Non-pigmented ciliary epithelial cell (primary cell): ENCODE measurements at places on chromosomes 3 and 15.

- no peak for DNase-seq
Measured at GRCh38 chr3:20105513-20106280, 65.5 kb downstream of the KAT2B start.

GRCh38 chr3:1953536-1953935 lies 145.1 kb upstream of the CNTN4 start:
- no peak for DNase-seq

DNA sequence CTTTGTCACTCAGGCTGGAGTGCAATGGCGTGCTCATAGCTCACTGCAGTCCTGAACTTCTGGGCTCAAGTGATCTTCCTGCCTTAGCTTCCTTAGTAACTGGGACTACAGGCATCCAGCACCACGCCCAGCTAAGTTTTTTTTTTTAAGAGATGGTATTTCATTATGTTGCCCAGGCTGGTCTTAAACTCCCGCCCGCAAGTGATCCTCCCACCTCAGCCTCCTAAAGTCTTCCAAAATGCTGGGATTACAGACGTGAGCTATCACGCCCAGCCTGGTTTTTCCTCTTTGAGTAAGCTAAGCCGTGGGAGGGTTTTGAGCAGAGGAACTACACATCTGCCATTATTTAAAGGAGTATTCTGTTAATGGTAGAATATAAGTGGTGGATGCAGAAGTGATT lies 7.4 kb upstream of the LRRFIP2 start:
- no peak for DNase-seq

GRCh38 chr3:27458929-27459328 lies 25.3 kb downstream of the SLC4A7 start:
- no peak for DNase-seq

GRCh38 chr3:12990781-12991480 lies 82.3 kb downstream of the IQSEC1 start:
- peak; percentile 63 for DNase-seq

DNA sequence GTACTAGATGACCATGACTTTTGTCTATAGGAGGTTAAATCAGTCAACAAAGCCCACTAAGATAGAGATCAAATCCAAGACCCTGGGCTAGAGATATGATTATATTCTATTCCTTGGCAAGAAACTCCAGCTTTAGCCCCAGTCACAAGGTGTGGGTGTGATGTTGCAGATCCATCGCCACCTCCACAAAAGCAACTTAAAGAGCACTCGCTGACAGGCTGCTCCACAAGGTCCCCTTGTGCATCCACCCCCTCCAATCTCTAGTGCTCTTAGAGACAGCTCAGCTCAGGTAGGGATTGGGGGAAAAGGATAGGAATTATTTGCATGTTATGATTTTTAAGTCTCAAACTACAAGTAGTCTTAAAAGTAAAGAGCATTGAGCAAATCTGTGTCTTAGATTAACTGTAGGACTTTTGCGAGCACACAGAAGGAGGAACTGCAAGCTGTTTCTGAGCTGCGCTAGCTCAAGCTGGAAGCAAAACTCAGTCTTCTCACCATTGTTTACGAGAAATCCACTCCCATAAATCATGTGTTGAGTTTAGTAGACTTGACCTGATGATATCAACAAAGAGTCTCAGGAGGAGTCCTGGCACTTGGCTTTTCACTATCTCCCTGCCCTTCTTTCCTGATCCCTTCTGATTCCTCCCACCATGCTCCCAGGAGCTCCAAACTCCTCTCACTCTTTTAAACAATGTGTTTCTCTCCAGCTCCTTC lies 177.6 kb downstream of the STAC start:
- no peak for DNase-seq

DNA sequence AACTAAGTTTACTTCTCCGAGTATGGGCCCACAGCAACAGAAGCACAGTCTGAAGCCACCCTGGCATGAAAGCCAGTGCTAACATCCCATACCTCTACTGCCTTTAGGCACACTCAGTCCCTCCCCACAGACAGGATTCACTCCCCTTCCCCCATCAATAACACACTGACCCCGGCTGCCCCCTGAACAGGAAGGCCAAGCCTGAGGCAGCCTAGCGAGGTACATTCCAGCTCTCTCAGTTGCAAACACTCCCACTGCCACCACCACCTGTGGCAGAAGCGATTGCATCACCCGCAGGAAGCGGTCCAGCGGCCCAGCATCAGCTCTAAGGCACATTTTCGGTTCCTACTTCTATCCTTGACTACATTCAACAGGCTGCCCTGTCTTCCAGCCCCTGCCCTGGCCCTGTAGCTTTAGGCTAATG lies 7.0 kb upstream of the BMF start:
- no peak for DNase-seq

- peak; percentile 13 for DNase-seq
Measured at GRCh38 chr3:155185631-155186071, 105.5 kb downstream of the MME start.

GRCh38 chr3:151316267-151316991 lies at the start of gene GPR87:
GPR87 (minus strand) TSS chr3:151316820; CDS start chr3:151300100, 16,720 bp downstream.
- DNase-seq = no peak

- DNase-seq = no peak
Measured at GRCh38 chr3:141147657-141148056, 84.0 kb upstream of the PXYLP1 start.

DNA sequence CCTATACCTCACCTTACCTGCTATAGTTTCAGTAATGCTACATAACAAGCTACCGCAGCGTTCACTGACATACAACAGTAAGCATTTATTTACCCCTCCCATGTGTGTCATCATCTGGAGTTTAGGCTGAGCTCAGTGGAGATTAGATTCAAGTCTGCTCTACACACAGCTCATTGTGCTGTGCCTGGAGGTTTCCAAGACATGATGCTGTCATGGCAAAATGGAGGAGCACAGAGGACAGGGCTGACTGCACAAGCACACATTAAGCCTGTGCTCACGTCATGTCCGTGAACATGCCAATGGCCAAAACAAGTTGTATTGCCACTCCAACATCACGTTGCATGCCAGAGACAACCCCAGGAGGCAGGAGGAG lies 333.8 kb upstream of the TRIM42 start:
- DNase-seq = no peak

DNA sequence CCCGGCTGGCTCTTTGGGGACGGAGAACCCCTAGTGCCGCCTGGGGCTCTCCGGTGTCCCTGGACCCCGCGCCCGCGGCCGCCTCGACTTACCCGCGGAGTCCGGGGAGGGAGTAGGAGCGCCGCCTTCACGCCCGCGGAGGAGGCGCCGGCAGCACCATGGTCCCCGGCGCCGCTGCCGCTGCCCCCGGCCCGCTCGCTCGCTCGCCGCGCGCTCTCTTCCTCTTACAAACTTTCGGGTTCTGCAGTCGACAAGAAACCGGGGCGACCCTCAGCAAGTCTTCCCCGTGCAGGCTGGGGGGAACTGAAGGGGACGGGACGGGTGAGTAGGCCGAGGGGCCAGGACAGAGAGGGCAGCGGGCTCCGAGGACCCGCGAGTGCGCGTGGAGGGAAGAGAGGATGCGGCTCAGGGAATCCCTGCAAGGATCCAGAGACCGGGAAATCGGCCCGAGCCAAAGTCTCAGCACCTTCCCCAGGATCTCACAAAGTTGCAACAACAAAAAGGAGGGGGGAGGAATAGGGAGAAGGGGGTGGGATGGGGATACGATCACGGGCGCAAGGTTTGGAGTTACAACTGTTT lies 2.0 kb downstream of the FOXP1 start:
- no peak for DNase-seq

GRCh38 chr3:27171113-27171512 lies 198.1 kb downstream of the NEK10 start:
- DNase-seq = no peak

DNA sequence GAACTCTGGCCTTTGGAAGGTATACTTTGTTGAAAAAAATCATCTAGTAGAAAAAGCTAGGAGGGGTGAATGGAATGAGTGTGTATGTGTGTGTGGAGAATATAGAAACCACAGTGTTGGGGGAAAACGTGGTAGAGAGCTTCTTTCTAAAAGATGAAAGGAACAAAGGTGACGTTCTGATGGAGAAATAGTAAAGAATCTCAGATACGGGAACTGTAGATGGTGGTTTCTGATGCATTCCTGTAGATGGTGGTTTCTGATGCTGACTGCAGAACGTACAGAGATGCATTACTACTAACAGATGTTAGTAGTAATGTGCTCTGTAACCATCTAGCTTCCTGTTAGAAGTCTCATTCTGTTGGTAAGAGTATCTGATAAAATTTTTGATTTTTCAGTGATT lies 60.2 kb downstream of the VPS8 start:
- no peak for DNase-seq

DNA sequence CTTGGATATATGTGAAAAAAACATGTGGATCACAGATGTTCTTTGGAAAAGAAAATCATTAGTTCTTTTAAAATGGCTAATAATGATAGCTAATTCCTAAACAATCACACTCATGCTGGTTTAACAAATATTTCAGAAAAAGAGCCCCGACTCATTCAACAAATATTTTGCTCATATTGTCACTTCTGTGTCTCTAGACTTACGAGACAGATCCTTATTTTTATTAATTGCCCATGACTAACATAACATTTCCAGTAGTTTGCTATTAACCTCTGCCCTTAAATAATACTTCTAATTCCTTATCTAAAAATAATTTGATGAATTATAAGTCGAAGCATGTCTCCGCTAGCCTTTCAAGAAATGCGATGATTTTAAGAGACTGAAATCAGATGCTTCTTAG lies 70.4 kb downstream of the SATB1 start:
- DNase-seq = no peak

DNA sequence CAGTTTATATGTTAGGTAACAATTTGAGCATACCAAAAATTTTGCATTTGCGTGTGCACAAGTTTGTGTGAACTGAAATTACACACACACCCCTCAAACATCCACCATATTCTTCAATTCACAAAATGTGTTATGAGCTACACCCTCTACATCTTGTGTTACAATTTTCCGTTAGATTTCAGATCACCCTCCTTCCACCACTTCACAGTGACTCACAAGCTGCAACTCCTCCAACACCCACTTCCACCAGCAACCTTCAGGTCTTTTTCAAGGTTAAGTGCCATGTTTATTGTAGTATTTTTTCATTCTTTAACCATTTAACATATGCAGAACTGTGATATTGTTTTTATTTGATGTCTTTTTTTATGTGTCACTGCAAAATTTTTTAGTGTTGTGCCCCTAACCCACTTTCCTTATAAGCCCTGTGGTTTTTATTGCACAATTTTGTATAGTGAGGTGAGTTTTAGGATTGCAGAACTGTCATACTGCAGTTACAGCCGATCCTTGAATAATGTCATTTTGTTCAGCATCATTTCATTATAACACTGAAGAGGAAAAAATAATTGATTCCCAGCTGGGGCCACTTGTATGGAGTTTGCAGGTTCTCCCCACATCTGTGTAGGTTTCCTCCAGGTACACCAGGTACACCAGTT lies 148.9 kb downstream of the PLCL2 start:
- no peak for DNase-seq

DNA sequence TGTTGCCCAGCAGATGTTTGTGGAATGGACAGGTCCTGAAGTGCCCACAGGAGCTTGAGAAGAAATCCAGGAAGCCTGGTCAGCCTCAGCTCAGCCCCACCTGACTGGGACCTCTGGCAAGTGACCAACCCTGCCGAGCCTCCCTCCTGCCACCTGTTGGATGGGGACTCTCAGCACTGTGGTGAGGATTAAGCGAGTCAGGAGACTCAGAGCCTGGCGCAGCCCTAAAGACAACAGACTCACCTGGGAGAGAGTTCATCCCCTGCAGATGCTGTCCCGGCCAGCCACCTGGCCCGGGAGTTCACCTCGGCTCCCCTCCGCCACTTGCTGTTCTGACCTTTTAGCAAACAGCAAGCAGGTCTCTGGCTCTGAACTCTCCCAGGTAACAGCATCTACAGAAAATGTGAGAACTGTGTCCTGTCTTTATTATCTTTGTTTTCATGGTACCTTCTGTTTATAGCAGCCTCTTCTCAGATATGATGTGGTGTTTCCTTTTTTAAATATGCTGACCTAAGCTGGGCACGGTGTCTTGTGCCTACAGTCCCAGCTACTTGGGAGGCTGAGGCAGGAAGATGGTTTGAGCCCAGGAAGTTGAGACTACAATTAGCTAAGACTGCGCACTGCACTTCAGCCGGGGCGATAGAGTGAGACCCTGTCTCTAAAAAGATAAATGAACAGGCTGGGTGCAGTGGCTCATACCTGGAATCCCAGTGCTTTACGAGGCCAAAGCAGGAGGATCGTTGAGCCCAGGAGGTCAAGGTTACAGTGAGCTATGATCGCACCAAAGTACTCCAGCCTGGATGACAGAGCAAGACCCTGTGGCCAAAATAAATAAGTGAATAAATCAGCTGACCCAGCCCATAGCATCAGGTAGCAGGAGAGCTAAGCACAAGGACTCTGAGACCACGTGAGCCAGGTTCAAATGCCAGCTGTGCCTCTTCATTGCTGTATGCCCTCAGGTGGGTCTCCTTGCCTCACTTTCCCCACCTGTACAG lies 32.4 kb upstream of the SLC6A6 start:
- no peak for DNase-seq

- no peak for DNase-seq
Measured at GRCh38 chr3:48012659-48013058, 3.6 kb downstream of the MAP4 start.

DNA sequence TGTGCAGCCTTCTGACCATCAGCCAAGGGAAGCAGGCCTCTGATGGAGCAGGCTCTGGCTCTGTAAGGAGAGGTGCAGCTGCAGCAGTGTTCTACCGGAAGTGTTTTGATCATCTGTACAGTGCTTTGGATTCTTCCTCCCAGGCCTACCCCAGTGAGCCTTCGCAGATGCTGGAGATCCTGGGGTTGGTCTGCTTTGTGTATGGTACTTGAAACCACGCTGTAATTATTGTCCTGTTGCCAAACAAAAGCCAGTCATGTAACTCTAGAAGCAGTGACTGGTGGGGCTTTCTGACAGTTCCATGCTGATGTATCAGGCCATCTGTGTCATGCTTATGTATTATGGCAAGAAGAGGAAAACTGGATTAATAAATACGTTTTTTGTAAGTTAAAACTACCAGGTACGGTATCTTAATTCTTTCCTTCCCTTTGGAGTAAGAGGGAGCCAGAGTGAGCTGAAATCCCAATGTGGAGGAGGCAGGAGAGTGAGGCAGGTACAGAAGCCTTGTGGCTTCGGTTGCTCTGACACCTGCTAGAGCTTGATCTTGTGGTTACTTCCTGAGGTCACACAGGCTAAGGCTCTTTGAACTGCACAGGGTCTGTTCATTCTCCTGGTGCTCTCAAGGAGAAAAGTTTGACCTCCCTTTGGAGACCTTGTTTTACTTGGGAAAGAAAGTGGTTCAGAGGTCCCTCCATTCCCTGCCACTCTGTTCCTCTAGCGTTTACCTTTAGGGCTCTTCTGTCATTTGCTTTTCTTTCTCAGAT lies 3.7 kb downstream of the TMEM42 start:
- no peak for DNase-seq

- no peak for DNase-seq
Measured at GRCh38 chr15:100648951-100649350, 46.6 kb downstream of the ASB7 start.

- DNase-seq = no peak
Measured at GRCh38 chr3:183013856-183014255, 33.5 kb upstream of the DCUN1D1 start.
